ENCODE measurements at places on chromosomes 1 and 21. TPM values are rescaled to one million over a fixed set of nuclear protein-coding genes. Genes with fewer than 3 reads are reported as not detected.

OR2T11 gene
- total RNA-seq: not detected

DNA sequence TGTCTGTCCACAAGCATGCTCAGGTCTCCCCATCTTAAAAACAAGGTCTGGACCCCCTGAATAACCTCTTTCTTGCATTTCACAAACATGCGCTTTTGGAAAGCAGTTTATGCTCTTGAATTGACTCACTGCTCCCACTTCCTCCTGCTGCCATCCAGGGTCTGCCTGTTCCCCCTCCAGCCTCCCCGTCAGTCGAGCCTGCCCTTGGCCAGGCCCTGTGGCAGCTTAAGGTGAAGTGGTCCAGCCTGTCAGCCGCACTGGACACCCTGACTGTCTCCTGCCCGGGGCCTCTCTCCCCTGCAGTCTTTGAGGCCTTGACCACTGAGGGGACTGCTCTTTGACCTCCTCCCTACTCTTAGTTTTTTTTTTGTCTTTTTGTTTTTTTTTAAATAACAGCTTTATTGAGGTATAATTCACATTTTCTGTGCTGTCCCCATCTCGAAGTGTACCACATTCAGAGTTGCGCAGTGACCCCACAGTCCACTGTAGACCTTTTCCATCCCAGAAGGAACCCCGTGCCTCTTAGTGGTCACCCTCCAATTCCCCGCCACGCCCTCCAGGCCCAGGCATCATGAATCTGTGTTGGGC is 18.3 kb downstream of the GPR137B start:
- DNase-seq: no peak

DNA sequence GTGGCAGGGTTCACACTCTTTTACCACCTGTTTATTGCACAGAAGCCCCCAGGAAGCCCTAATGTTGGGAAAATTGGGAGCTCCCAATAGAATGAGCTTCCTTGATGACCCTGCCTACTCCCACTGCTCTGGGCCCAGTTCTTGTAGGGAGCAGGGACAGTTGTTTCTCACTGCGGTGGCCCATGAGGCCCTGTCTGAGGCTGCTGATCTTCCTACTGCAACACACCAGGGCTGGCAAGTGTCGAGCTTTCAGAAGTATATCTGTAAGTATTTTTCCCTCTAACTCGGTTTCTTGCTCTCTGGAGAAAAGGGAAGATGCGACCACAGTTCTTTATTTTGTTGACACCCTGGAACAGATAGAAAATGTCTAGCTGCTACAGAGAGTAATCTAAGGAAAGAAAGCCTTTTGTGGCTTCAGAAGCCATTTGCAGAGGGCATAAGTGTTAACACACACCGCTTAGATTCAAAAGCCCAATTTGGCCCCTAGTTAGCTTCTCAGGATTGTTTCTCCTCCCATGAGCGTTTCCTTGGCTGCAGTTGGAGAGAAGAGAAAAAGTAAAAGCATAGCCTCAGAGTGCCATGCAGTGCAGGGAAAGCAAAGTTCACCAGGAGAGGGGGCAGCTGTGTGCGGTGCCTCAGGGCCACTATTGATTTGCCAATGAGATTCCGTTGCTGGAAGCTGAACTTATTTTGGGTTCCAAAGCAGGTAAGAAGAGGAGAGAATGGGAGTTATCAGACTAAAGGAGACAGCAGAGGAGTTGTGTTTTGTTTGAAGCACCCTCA is 102.6 kb downstream of the SELENOF start:
- no peak for DNase-seq

- DNase-seq: no peak
Measured at GRCh38 chr1:71043065-71043464, 4.6 kb downstream of the PTGER3 start.

GRCh38 chr1:211920602-211921226 is 90.2 kb upstream of the LPGAT1 start:
- DNase-seq: no peak

FOXD3 gene
- not detected for total RNA-seq

DNA sequence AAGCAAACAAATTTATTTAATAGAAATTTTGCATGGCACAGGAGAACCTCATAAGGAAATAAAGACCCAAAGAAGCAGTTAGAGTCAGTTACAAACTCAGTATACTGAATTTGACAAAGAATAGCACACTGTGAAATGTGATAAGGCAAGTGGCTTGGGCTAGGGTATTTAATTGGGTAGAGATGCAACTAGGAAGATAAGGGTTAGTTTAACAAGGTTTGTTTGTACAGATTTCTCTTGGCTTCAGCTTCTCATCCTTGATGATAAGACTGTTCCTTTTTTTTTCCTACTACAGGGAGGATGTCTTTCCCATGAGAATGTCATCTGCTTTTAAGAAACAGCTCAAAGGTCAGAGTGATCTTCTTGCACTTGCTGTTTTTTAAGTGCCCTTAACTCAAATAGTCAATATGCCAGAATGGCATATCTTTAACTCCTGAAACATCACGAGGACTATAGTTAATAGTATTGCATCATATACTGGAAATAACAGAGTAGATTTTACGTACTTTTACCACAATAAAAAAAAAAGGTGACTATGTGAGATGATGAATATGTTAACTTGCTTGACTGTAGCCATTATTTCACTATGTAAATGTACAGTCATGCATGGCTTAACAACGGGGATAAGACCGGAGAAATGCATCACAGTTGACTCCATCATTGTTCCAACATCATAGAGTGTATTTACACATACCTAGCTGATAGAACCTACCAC is 9.2 kb upstream of the TRAF3IP3 start:
- DNase-seq: no peak

PTPRC gene
- not detected for total RNA-seq

OLIG2 gene
- not detected for total RNA-seq

DNA sequence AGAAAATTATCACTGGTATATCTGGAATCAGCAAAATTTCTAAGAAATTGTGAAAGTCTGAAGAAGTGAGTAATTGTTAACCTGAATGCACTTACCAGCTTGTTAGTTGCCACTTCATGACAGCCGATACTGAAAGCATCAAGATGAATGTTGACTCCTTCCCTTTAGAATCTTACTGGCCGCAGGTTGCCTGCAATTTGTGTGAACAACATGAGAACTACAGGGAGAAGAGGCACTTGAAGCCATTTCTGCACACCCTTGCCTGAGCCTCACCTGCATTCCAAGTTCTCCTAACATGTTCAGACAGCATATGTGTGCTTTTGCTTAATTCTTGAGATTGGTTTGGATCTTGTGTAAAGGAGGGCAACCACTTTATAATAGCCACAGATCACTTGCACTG is 59.2 kb upstream of the SSX2IP start:
- no peak for DNase-seq

DNA sequence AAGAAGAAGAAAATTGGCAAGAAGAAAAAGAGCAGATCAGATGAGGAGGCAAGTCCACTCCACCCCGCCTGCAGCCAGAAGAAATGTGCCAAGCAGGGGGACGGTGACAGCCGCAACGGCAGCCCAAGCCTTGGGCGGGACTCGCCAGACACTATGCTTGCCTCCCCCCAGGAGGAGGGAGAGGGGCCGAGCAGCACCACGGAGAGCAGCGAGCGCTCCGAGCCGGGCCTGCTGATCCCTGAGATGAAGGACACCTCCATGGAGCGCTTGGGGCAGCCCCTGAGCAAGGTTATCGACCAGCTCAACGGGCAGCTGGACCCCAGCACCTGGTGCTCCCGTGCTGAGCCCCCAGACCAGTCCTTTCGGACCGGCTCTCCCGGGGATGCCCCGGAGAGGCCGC is 9.0 kb upstream of the SLC25A34 start:
- DNase-seq: no peak

DNA sequence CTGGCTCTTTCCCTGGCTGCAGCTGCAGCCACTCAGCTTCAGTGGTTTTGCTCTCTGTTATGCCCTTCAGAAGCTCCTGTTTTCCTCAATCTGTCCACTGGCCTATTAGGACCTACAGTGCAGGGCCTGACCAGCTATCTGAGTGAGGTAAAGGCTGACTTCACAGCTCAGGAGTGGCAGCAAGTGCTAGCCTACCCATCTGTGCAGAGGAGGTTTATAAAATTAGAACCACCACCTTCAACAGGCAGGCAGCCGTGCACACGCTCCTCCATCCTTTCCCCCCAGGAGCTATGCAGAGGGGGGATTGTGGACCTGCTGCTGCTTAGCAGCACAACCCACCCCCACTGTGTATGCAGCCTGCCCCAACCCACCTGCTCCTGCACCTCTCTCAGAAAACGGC is 8.3 kb downstream of the ADAR start:
- no peak for DNase-seq

DNA sequence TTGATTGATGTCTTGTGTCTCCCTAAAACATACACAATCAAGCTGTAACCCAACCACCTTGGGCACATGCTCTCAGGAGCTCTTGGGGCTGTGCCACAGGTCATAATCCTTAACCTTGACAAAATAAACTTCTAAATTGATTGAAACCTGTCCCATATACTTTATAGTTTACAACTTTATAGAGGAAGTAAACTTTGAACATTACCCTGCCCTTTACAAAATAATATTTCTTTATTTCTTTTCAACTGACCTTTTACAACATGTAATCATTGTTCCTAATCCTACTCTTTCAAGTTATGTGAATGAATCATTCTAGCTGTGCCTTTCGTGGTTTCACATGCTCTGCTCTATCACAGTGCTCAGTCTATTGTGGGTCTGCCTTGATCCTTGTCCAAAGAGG is 118.3 kb upstream of the ATP1A1 start:
- DNase-seq: no peak

DNA sequence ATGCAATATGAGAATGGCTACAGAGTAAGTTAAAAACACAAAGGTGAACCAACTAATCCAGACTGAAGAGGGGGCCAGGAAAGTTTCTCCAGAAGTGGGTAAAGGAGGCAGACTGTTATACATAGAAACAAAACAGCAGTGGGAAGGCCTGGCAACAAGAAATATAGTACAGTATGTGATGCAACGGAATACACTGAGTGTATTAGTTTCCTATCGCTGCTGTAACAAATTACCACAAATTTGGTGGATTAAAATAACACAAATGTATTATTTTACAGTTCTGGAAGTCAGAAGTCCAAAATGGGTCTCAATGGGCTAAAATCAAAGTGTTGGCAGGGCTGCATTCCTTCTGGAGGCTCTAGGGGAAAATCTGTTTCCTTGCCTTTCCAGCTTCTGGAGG is 95.2 kb downstream of the ZSWIM5 start:
- no peak for DNase-seq

- no peak for DNase-seq
Measured at GRCh38 chr1:92123868-92124267, 43.7 kb downstream of the BTBD8 start.

AMY1A gene
- total RNA-seq: not detected

DNA sequence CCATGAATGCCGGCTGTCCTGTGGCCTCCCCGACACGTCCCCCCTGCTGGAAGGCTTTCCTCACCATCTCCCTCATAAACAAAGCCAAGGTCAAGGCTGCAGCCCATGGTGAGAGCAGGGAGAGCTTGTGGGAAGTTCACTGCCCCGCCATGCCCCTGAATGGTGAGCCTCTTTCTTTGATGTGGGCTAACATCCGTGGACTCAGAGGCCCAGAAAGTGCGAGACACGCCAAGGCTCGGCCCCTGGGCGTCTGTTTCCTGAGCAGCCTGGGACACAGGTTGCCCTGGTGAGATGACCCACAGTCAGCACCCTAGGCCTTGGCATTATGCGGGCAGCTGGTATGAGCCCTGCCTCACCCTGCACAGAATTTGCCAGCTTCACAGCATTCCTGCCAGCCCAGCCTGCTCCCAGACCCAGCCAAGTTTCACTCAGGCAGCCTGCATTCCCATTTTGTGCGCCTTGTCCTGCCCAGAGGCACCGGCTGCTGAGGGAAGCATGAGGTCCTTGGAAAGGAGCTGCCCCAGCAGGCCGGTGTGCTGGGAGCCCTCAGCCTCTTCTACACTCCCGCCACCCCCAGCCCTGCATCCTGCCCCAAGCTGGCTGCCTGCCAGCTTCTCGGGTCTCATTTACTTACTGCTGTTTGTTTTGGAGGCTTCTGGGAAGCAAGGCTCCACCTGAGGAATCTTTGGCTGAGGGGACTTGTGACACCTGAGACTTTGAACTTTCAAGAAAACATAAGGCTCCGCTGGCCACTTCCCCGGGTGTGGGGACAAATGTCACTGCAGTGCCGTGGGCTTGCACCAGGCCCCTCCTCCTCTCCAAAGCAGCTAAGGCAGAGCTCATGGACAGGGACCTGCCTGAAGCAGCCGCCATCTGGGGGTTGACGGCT is 31.9 kb downstream of the NEK2 start:
- no peak for DNase-seq

DNA sequence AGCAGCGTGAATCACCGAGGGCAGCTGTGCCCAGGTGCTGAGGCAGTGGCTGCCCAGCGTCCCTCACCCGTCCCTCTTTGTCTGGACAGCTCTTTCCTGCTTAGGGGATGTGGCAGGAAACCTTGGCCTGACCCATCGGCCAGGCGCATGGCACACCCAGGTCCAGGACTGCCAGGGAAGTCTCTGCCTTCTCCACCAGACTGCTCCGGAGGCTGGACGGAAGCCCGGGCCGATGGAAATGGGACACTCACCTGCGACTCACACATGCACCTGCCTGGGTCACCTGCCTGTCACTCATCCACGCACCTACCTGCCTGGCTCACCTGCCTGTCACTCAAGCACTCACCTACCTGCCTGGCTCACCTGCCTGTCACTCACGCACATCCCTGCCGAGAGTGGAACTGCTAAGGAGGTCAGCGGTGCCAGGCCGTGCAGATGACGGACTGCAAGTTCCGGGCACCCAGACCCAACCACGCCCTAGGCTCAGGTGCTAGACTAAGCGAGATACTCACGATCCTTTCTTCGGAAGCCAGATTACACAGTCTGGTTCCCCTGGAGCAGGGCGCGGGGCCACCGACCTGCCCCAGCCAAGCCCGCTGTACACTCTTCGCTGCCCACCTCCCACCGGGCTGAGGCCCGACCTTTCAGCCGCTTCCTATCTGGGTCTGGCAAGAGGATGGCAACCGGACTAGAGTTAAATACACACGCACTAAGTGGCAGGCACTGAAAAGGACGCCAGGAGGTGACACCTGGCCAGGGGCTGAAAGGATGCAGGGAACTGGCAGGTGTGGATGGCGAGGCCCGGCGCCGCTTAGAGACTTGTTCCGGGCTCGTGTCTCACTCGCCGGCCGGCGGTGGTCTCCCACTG is 1.1 kb downstream of the UBE2J2 start:
- DNase-seq: no peak

- DNase-seq: no peak
Measured at GRCh38 chr1:248686815-248687214, 15.8 kb downstream of the OR14I1 start.

GRCh38 chr1:85062425-85063026 is 14.2 kb upstream of the MCOLN3 start:
- DNase-seq: no peak

GRCh38 chr1:160748181-160748877 is 9.3 kb downstream of the SLAMF7 start:
- DNase-seq: no peak
